ENCODE measurements at places on chromosomes 13 and 19.

DNA sequence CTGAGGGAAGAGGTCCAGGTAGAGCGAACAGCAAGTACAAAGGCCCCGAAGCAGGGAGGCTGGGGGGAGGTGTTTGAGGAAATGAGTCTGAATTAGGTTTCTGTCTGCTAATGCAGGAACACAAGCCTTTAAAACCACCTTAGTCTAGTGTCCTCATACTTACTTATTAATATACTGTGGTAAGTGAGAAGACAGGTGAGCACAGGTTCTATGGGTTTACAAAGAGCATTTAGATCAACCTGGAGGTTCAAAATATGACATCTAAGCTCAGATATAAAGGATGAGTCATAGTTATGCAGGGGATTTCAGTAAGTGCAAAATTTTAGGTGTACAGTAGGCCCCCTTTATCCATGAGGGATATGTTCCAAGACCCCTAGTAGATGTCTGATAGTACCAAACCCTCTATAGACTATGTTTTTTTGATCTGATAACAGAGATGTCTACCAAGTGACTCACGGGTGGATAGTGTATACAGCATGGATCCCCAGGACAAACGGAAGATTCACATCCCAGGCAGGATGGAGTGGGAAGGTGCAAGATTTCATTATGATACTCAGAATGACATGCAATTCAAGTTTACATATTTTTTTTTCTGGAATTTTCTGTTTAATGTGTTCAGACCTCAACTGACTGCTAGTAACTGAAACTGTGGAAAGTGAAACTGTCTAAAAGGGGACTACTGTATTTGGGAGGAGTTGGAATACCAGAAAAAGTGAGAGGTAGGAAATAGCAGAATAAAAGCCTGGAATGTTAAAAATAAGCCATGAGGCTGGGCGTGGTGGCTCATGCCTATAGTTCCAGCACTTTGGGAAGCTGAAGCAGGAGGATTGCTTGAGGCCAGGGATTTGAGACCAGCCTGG, 18.2 kb upstream of the MED4 start:
- DNase-seq, result no peak

- DNase-seq, result no peak
Measured at GRCh38 chr19:29515706-29516357, 10.0 kb upstream of the VSTM2B start.

DNA sequence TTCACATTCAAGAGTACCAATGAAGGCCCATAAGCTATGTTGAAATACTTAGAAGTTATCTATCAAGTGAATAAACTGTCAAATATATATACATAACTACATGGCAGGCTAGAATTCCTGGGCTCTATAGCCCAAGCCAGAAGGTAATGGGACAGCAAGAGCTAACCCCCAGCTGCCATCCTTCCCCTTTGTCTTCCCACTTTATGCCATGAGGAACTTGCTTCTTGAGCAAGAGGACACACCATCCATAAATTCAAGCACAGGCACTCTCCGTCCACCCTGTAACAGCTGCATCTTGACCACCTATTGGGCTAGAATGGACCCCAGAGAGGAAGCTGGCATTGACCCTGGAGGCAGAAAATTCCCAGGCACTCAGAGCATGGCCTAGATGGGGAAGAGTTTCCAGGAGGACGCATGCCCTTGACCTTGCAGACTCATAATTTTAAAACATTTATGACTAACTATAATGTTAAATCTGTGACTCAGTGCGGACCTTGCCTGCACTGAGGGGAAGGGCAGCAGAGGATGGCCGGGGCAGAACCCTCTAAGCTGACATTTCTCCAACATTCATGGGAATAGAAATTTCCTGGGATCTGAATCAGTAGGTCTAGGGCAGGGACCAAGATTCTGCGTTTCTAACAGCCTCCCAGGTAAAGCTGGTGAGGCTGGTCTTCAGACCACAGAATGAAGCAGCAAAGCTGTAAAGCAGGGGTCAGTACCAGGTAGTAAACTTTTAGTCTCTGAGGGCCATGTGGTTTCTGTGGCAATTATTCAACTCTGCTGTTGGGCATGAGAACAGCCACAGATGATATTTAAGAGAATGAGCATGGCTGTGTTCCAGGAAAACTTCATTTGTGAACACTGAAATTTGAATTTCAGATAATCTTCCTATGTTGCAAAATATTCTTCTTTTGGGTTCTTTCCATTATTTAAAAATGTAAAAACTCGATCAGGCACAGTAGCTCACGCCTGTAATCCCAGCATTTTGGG, 71.4 kb upstream of the CLDN10 start:
- DNase-seq, result no peak

DNA sequence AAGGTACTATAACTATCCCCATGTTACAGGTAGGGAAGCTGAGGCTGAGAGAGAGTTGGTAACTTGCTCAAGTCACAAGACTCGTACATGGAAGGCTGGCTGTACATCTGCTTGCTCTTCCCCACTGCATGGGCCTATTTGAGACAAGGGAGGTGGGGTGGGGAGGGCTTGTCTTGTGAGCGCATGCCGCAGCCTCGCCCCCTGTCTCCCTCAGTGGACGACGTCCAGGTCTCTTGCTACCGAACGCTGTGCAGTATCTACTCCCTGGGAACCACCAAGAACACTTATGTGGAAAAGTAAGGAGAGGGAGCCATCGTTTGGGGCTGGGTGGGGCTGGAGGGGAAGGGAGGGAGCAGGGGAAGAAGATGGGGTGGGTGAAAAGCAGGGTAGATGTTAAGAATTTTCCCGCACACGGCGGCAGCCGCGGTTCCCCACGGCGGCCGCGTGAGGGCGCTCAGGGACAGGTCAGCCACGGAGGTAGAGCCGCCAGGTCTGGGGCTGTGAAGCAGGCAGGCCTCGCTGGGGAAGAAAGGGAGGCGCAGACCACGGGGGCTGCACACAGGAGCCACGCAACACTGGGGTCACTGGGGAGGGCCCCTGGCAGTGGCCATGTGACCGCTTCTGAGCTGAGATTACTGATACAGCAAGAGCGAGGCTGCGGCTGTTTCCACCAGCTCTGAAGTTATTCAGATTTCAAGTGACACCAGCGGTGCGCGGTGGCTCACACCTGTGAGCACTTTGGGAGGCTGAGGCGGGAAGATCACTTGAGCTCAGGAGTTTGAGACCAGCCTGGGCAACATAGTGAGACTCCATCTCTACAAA, 81.5 kb downstream of the RYR1 start:
- DNase-seq, result peak; percentile 40

GRCh38 chr13:39748961-39749360, 93.5 kb downstream of the COG6 start:
- no peak for DNase-seq

DNA sequence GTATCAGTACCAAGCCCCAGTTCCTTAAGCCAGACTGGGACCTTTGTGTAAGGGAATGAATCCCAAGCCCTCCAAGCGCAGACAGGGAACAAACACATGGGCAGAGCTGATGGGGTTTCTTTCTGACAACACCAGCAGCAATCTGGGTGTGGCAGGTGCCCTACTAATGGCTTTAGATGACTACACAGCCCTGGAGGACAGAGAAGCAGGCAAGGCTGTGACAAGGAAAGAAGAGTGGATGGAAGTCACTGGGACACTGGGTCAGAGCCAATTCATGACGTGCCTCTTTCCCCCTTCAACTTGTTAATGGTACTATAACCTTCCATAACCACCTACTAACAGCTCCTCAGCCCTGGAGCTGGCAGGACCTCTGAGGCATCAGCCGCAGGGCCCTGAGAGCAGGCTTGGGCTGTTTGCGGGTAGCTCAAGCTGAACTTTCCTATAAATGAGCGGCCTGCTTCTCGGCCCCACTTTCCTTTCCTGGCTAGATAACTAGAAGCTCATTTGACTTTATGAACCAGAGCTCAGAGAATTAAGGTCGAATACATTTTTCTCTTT, 38.9 kb downstream of the RASL11A start:
- DNase-seq, result no peak

DNA sequence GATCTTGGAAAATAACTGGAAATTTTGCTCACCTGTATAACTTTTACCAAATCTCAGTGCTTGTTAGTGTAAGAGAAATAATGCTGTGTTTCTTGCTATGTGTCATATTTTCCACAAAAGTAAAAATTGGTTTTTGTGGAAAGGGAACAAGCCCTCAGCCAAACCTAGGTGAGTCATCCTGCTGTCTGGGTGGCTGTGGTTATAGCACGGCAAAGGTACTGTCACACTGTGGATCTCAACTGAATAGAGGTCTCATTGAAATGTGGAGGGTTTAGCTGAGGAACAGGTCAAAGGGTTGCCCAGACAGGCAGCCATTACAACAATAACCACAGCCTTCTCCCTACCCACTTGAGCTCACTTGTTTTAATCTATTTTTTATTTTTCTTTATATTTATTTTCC, 338.8 kb upstream of the DACH1 start:
- DNase-seq, result no peak

GRCh38 chr19:55287361-55288079, 3.7 kb downstream of the BRSK1 start:
- no peak for DNase-seq

- DNase-seq, result no peak
Measured at GRCh38 chr19:5993648-5994358, 15.9 kb upstream of the RANBP3 start.

DNA sequence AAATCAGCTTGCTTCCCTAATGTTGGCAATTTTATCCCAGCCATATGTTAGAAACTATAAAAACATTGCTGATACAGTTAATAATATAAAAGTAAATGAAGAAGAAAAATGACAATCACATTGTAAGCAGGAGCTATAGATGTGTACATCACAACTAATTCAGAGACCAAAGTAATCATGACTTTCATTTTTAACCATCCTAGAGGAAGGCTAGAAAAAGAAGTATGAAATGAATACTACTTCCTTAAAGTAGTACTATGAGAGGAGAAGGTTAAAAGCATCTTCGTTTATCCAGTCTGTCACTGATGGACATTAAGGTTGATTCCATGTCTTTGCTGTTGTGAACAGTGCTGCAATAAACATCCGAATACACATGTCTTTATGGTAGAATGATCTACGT, 135.5 kb downstream of the IRS2 start:
- DNase-seq, result no peak

DNA sequence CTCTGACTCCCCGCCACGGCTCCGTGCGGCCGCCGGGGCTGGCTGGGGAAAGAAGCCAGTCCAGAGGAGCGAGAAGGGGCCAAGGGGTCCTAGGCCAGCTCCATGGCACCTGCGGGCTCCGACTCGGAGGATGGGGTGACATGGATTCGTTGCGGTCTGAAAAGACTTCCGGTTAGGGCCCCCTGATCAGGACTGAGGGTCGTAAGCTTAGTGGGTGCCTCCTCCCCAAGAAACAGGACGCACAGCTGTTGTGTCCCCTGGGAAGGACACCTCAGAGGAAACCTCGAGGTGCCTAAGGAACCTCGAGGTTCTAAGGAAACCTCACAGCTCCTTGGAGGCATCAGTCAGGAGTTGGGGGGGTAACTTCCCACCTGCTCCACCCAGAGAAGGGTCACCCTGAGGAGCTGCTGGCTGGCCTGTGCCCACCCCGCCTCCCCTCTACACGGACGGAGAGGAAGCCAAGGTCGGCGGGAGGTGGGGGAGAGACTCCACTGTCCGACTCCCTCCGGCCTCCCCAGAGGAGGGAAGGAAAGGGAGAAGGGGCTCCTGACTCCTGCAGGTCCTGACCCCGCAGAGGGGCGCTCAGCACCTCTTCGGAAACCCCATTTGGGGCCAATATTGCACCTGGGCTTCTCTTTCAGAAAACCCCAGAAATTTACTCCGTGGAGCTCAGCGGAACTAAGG, 855 bp downstream of the ATP12A start:
- no peak for DNase-seq

GRCh38 chr13:60538566-60538965, 141.5 kb downstream of the TDRD3 start:
- no peak for DNase-seq

DNA sequence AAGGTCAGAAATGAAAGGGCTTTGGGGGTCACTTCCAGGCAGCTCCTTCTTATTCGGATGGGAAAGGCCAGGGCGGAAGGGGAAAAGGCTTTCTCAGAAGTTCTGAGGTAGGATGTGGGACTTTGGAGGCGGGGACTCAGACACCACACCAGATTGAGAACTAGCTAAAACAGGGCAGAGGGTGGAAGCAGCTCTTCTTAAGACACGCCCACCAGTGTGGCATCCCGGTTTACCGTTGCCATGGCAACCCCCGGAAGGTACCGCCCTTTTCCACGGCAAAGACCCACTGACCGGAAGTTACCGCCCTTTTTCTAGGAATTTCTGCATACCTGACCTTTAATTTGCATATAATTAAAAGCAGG, 3.8 kb upstream of the LILRA5 start:
- no peak for DNase-seq

GRCh38 chr13:20446405-20446804, 79.3 kb downstream of the CRYL1 start:
- DNase-seq, result no peak

DNA sequence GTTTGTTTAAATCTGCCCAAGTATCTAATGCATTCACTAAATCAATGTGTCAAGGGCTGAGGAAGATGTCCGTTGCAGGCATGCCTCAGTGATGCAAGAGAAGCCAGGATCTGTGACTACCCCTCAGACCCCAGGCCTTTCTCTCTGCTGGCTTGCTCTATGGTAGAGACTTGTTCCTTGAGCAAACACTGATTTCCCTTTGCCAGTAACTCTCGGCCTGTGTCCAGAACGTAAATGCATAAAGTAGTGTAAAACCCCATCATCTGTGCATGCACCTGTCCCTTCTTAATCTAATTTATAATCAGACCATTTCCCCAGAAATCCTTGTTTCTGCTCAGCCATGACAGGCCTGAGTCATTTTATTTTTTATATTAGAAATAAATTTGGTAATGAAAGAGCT, 28.7 kb upstream of the FRY start:
- DNase-seq, result no peak

GRCh38 chr19:30229525-30230174, 142.5 kb upstream of the ZNF536 start:
- peak; percentile 59 for DNase-seq

DNA sequence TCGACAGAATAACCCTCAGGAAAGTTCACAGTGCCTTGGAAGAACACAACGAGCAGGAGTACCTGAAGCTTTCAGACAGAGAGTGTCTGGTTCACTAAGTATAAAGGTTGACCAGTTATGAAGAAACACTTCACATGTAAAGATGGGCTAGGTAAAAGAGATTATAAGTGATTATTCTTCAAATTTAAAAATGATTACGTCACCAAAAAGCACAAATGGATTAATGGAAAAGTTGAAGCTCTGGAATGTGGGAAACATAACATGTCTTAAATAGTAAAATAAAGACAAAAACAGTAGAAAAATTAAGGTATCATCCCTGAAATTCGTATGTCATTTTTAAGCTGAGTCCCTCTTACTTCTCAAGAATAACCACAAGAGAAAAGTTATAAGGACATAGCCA, 643.9 kb upstream of the KLF12 start:
- DNase-seq, result no peak

GRCh38 chr13:44816701-44817100, 172.6 kb downstream of the NUFIP1 start:
- no peak for DNase-seq

- no peak for DNase-seq
Measured at GRCh38 chr19:1841209-1841924, 6.9 kb downstream of the REXO1 start.

DNA sequence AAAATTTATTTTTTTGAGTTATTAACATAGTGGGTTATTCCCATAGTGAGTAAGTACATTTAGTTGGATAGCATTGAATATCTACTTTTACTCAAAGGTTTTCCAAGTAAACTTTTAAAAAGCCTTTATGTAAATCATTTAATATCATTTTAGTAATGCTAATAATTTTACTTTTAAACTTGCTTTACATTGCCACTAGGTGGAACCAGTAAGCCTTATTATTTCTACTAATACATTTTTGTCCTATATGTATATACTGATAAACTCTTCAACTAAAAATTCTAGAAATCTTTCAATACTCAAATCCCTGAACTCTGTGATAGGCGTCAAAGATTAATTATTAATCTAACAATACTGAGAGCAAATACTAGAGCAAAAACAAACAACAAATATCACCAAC, 1709.2 kb upstream of the PCDH20 start:
- DNase-seq, result peak; percentile 64
